NCI-H510A (cell line): ENCODE measurements at places on chromosomes 11 and 22.

GRCh38 chr11:128491195-128491936 lies 96.0 kb downstream of the ETS1 start:
- DNase-seq, result no peak

DNA sequence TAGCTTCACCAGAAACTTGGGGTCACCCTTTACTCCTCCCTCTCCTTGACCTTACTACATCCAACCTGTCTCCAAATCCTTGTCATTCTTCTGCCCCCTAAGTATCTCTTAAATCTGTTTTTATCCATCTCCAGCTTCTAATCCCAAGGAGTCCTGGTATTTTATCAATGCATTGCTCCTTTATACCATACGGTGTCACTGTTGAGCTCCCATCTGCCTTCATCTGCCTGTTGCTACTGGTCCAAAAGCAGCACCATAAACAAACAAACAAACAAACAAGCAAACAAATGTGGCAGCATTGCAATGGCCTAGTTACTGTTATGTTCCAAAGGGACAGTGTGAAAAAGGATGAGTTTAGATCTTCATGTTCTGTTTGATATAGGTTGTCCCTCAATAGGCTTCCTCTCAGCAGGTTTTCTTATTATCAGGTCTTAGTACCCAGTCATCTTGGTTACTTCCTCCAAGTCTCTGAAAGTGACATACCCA lies 34.2 kb downstream of the DNHD1 start:
- DNase-seq, result no peak

DNA sequence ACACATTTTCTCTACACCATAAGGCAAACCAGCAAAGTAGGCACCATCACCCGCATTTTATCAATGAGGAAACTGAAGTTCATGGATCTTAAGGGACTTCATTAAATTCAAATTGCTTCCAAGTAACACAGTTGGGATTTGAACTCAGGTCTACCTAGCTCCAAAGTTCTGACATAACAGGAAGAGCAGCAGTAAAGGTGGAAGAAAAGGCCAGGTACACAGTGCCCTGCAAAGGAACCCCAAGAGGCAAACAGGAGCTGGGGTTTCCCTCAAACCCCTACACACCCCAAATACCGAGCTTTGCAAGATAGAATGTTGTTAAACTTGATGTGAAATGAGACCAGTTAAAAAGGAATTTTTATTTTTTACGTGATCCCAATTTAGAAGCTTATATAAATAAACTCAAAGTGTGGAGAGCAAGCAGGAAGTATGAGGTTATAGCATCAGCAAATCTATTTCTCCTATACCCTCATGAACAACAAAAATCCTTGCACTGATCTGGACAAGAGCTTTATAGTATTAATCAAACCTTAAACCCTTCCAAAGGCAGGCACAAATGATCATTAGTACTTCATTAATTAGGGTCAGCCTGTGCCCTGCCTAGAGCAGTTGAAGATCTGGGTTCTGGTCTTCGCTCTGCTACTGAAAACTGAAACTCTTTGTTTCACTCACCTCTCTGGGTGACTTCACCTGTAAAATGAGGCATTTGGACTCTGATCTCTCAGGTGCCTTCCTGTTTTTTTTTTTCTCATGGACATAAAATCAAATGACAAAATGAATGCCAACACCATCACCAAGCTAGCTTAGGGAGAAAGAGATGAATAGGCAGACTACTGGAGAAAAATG lies 36.5 kb downstream of the SYTL2 start:
- DNase-seq, result no peak

- no peak for DNase-seq
Measured at GRCh38 chr11:80122211-80122610, 681.4 kb upstream of the TENM4 start.

- DNase-seq, result no peak
Measured at GRCh38 chr11:3747704-3748103, 49.6 kb downstream of the NUP98 start.

DNA sequence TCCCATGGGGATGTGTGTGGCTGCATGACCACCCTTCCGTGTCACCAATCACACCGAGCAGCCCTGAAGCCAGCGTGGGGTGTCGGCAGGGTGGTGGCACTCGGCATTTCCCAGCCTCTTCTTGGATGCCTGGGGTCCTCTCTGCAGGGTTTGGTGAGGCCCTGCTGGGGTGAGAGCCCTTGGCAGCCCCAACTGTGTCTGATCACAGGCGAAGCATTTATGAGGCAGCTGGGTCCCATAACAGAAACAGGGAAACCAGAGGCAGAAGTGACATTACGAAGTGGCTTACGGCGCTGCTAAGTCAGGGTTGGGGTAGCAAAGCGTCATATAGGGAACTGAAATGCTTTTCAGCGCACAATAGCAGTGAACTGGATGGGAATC lies 92.3 kb upstream of the SEPTIN5 start:
- DNase-seq, result no peak

GRCh38 chr11:69352715-69353319 lies 58.9 kb downstream of the MYEOV start:
- DNase-seq, result no peak

- no peak for DNase-seq
Measured at GRCh38 chr11:18261721-18262120, 4.3 kb upstream of the SAA1 start.

DNA sequence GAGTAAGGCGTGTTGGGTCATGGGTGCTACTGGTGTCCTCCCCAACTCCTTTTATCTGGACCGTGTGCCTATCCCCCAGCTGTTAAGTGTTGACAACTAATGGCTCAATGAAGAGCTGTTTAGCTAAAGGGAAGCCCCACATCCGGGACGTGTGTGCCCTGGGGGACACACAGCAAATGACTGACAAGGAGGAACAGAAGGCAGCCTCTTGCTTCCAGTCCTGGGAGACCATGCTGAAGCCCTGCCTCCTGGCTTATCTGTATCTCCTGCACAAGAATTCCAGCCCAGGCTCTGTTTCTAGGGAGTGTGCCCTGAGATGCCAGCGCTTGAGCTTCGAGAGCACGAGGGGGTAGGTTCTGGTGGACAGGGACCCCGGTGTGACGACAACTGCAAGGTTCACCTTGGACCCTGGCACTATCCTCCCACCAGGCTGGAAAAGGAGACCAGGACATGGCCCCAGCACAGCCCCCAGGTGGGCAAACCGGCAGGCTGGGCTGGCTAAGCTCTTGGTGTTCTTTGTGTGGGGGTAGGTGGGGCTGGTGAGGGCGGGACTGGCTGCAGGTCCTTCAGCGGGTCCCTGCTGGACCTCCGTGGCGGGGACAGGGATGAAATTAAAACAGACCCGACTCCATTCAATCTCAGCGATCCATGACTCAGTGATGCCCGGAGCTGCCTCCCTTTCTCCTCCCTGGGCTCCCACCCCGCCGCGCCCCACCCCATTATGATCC lies 21.0 kb downstream of the ASCL2 start:
- DNase-seq, result no peak

DNA sequence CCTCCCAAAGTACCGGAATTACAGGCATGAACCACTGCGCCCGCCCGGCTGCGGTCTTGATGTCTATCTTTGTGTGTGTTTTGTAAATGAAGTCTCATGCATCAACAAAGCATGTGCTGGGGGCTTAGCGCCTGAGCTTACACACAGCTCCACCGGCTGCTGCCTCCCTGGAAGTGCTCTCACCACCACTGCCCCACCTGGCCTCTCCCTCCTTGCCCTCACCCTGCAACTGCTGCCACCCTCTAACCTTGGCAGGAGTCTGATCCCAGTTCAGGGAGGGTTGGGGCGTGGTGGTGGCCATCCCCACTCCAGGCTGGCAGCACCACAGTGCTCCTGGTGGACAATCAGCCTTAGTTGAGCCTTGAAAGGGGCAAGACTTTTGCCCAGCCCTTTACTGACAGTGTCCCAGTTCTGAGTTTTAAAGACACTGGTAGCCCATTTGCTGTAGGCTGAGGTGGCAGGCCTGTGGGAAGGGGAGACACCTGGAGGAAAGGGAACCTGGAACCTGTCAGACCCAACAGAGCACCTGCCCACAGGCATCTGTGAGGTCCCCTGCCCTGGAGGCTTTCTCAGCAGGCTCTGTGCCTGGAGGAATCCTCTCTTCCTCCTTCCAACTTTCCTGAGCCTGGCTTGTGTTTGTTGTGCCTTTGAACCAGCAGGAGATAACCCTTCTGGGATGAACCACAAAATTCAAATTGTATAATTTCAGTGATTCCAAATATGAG lies 42.4 kb upstream of the WEE1 start:
- no peak for DNase-seq

DNA sequence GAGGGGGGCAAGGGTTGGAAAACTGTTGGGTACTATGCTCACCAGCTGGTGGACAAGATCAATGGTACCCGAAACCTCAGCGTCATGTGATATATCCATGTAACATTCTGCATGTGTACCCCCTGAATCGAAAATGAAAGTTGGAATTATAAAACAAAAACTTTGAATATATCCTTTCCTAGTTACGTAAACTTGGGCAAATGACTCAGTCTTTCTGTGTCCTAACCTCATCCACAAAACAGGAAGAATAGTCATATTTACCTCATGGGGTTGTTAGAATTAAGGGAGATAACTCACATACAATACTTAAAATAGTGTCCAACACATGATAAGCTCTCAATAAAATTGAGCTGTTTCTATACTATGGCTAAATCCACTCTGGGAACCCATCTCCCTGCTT lies 620.1 kb upstream of the KIRREL3 start:
- no peak for DNase-seq

DNA sequence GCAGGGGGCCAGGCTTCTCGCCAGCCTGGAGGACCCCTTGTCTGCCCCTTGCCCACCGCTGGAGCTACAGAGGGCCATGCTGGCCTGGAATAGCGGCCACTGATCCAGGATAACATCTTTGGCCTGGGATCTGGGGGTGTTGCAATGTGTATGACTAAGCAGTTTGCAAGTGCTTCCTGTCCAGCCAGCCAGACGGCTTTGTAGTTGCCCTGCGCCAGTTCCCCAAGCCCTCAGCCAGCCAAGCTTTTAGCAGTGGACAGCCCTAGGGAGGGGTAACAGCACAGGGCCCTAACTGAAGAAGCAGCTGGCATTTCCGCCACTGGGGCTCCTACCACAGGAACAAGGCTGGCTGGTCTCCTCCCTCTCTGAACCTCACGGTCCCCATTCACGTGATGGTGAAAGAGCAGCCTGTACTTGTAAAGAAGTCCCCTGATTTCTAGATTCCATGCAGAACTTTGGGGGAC lies 32.1 kb downstream of the UQCR10 start:
- peak; percentile 82 for DNase-seq

- DNase-seq, result no peak
Measured at GRCh38 chr11:105673089-105673488, 63.2 kb downstream of the GRIA4 start.

- DNase-seq, result no peak
Measured at GRCh38 chr11:10155793-10156490, 138.1 kb downstream of the SBF2 start.

- no peak for DNase-seq
Measured at GRCh38 chr11:2741006-2741376, 41.2 kb upstream of the KCNQ1OT1 start.

- DNase-seq, result no peak
Measured at GRCh38 chr11:120337355-120338106, 1.3 kb downstream of the ARHGEF12 start.

- no peak for DNase-seq
Measured at GRCh38 chr22:38685761-38686160, 4.0 kb downstream of the TOMM22 start.

- DNase-seq, result no peak
Measured at GRCh38 chr11:108871867-108872266, 207.0 kb downstream of the DDX10 start.

- DNase-seq, result no peak
Measured at GRCh38 chr11:111018566-111018965, 227.0 kb upstream of the POU2AF2 start.

DNA sequence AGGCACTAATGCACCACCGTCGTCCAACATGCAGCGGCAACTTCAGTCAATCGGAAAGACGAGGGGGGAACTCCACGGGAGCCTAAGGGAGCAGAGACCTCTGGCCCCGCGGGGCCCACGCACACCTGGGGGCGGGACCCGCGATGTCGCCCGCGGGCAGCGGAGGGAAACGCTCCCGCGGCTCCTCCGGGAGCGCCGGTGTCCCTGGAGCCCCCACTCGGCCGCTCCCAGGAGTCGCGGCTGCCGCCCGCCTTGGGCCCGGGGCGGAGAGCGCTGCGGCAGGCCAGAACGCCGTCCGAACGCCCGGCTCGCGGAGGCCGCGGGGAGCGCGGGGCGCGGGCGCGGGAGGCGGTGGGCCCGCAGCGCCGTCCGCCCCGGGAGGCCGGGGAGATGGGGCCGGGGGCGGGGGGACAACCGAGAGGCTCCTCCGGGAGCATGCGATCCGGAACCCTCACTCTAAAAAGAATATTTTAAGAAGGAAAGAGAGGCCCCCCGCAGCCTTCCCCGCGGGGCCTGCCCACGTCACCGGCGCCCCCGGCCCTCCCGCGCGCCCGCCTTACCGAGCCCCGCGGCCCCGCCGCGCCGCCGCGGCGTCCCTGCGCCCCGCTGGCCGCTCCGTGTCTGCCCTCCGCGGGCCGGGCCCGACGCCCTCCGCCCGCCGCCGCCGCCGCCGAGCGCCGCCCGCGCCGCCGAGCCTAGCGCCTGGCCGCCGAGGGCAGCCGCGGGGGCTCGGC lies 86.6 kb upstream of the ARHGAP32 start:
- peak; percentile 29 for DNase-seq

- no peak for DNase-seq
Measured at GRCh38 chr11:2698386-2699184, 1.2 kb downstream of the KCNQ1OT1 start.

DNA sequence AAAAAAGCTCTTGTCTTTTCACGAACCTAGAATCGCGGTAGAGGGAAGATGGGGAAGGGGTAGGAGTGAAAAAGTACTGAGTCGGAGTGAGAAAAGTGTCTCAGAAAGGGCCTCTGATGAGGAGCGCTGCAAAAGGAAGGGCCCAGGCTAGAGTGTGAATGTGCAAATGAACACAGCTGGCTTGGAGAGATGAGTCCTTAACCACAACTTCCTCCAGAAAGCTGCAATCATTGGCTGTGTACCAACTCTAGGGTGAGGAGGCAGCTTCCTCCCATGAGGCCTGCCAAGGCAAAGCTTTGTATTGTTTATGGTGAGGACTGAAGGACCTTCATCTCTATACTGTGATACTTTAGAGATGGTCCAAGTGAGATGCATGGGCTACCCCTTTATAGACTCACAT lies 566.9 kb upstream of the ANO5 start:
- DNase-seq, result no peak

- DNase-seq, result peak; percentile 60
Measured at GRCh38 chr11:68454767-68455166, 5.8 kb upstream of the PPP6R3 start.

- no peak for DNase-seq
Measured at GRCh38 chr11:119694334-119694733, 34.7 kb downstream of the NECTIN1 start.

- DNase-seq, result no peak
Measured at GRCh38 chr11:129223260-129223659, 31.1 kb upstream of the ARHGAP32 start.

- DNase-seq, result no peak
Measured at GRCh38 chr11:28420099-28420498, 311.9 kb downstream of the METTL15 start.
